ENCODE measurements at places on chromosomes 1 and 21. TPM values are rescaled to one million over a fixed set of nuclear protein-coding genes. Genes with fewer than 3 reads are reported as not detected.

The RGS16 gene
- 30.6 TPM for total RNA-seq

The LMOD1 gene
- not detected for total RNA-seq

The CELA2A gene
- total RNA-seq, result not detected

The IFNLR1 gene
- total RNA-seq, result 7.4 TPM

The CLEC20A gene
- not detected for total RNA-seq

GRCh38 chr1:244730934-244731434 is 78.1 kb downstream of the DESI2 start:
- no peak for DNase-seq

- DNase-seq, result no peak
Measured at GRCh38 chr1:109412551-109412950, 13.7 kb downstream of the PSMA5 start.

DNA sequence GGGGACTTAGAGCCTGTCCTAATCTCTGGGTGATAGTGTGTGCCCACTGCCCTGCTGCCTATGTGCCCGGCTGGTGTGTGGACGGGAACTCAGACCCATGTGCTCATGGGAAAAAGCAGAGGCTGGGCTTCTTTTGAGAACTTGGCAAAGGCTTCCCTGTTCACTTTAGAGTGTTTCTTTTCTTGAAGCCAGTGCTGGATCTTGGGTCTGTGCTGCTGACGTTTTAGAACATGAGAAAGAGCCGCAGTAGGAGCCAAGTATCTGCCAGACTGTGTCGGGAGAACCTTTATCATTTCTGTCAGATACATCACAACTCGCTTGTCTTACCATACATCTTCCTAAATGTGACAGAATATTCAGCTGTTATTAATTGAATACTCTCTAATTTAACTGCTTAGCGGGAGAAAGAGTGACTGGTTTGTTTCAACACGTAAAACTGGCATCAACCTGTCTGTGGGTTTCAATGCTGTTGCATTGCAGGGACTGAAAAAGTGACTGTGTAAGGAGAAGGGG is 195.2 kb downstream of the PBX1 start:
- DNase-seq, result no peak

DNA sequence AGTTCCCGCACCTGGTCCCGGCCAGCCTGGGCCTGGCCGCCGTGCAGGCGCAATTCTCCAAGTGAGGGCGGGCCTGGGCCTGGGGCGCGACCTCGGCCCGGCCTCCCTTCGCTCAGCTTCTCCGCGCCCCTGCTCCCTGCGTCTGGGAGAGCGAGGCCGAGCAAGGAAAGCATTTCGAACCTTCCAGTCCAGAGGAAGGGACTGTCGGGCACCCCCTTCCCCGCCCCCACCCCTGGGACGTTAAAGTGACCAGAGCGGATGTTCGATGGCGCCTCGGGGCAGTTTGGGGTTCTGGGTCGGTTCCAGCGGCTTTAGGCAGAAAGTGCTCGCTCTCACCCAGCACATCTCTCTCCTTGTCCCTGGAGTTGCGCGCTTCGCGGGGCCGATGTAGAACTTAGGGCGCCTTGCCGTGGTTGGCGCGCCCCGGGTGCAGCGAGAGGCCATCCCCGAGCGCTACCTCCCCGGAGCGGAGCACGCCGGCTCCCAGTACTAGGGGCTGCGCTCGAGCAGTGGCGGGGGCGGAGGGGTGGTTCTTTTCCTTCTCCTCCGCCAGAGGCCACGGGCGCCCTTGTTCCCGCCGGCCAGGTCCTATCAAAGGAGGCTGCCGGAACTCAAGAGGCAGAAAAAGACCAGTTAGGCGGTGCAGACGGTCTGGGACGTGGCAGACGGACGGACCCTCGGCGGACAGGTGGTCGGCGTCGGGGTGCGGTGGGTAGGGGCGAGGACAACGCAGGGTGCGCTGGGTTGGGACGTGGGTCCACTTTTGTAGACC is 1.2 kb downstream of the OLIG1 start:
- DNase-seq, result peak; percentile 47

GRCh38 chr1:61132176-61132638 is 49.8 kb downstream of the NFIA start:
- no peak for DNase-seq

DNA sequence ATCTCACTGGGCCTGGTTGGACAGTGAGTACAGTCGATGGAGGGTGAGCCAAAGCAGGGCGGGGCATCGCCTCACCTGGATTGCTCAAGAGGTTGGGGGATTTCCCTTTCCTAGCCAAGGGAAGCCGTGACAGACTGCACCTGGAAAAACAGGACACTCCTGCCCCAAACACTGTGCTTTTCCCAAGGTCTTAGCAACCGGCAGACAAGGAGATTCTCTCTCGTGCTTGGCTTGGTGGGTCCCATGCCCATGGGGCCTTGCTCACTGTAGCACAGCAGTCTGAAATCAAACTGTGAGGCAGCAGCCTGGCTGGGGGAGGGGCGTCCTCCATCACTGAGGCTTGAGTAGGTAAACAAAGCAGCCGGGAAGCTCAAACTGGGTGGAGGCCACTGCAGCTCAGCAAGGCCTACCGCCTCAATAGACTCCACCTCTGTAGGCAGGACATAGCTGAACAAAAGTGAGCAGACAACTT is 11.3 kb downstream of the C1orf105 start:
- DNase-seq, result peak; percentile 40

DNA sequence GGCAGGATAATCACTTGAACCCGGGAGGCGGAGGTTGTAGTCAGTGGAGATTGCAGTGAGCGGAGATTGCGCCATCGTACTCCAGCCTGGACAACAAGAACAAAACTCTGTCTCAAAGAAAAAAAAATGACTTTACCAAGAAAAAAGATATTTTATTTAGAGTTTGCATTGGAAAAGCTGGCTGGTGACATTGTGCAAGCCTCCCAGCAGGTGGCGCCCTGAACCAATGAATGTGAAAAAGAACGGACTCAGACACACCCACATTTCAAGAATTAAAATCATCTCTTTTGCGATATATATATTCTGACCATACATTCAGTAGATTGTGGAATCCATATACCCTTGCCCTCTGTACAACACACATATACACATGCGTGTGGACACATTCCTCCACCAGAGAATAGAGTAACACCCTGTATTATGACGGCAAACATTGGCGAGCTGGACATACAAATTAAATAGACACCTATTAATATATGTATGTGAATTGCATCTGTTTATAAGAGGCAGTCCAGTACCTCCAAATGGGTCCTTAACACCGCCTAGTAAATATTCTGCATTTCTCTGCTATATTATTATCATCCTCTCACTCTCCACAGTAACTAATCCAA is 39.0 kb upstream of the CADM3 start:
- peak; percentile 87 for DNase-seq

GRCh38 chr1:227897704-227898438 is 49.9 kb downstream of the WNT9A start:
- DNase-seq, result peak; percentile 1

GRCh38 chr1:227315629-227316346 is 2.5 kb downstream of the CDC42BPA start:
- no peak for DNase-seq

All from activated CD4-positive, alpha-beta T cell treated with anti-CD3 and anti-CD28 coated beads for 36 hours (primary cell).